Cardiac muscle cell (in vitro differentiated cells and primary cell): ENCODE measurements at places on chromosomes 2 and 18.
A peak's percentile ranks its signal among the peaks of the same experiment; 100 is the strongest.

DNA sequence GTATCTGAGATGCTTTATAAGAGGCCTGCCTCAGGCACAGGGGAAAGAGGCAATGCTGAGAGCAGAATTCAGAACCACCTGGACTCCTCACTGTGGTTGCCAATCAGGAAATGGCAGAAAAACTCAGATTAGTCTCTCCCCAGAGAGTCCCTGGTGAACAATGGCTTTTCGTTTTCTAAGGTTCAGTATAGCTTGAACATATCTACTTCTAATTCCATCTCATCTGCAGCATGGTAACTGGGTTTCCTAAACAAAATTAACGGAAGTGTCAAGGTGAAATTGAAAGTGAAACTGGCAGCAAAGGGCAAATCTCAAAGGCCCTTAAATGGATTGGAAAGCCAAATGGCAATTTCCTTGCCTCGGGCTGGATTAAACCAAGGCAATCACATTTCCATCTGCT lies 480.2 kb upstream of the ACVR2A start:
- DNase-seq: no peak

DNA sequence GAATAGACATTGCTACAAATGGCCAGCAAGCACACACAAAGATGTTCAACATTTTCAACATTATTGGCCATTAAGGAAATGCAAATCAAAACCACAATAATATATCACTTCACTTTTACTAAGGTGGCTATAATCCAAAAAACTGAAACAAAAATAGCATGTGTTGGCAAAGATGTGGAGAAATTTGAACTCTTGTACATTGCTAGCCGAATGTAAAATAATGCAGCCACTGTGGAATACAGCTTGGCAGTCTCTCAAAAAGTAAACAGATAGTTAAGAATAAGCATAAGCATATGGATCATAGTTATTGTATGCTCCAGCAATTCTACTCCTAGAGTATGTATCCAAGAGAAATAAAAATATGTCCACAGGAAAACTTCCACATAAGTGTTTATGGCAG lies 192.5 kb downstream of the EN1 start:
- DNase-seq: no peak

DNA sequence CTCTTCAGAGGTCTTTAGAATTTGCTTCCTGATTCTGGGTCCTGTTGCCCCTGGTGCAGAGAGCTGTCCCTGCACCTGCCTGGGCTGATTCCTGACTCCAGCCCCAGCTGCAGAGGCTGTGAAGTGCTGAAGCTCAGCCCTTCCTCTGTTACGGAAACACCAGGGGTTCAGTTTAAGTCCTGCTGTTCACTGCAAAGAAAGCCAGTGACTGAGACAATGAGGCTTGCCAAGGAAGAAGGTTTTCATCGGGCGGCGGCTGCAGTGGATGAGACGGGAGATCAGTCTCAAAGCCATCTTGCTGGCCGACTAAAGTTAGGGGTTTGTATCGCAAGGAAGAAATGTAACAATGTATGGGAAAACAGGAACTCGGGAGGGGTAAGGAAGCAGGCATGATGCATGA lies 142.4 kb upstream of the ZNF236 start:
- no peak for DNase-seq

DNA sequence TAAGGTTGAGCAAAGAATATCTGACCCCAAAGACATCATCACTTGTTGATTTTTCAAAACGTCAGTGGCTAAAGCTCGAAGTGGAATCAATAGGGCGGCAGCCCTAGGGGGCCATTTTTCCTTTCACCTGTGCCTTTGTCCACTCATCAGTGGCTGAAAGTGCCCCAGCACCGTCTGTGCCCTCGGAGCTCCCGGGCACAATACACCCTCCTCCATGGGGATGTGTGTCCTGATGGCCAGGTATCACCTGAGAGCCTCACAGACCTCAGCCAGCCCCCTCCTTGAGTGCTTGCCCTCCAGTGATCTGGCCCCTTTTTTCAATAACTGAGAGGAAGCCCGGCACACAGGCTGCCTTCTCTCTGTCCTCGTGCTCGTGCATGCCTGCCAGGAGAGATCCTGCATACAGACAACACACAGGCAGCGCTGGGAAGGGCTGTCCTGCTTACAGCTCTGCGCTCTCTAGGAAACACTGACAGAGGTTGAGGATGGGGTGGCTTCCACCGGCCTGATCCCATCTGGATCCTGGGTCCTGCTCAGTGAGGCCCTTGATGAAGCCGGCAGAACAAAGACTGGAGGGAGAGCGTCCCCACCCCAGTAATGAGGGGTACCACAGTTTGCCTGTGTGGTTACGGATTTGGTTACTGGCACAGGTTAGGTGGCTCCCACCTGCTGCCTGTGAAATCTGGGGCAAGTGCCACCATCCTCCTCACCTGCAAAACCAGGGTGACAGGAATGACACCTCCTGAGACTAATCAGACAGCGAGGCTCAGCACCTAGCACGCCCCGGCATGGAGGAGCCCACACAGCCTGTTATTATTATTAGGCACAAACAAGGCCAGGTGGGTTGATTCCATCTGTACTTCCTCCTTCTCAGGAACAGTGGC lies 197.5 kb upstream of the RAB6C start:
- DNase-seq: no peak

- peak; percentile 67 for DNase-seq
These were observed 43.8 kb upstream of the SCN9A start for GRCh38 chr2:166419616-166419934.

DNA sequence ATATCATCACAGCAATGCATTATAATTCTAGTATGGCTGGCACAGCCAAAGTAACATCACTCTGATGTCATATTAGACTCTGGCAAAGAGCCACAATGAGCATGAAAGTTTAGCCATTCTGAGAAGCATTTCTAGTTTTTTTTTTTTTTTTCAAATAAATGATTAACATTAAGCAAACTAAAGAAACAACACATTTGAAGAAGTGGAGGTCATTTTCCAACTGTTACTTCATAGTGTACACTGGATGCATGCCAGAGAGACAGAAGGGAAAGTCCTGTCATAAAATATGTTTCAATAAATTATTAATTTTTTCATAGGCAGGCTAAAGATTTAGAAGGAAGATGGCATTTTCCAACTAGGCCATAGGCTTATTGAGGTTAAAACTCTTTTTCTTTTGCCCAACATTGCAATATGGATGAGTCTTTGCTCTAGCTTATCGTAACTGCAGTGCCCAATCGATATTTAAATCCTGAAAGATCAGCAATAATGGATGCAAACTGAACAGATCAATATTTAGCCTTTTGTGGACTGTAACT lies 1630.4 kb upstream of the ACVR2A start:
- no peak for DNase-seq

DNA sequence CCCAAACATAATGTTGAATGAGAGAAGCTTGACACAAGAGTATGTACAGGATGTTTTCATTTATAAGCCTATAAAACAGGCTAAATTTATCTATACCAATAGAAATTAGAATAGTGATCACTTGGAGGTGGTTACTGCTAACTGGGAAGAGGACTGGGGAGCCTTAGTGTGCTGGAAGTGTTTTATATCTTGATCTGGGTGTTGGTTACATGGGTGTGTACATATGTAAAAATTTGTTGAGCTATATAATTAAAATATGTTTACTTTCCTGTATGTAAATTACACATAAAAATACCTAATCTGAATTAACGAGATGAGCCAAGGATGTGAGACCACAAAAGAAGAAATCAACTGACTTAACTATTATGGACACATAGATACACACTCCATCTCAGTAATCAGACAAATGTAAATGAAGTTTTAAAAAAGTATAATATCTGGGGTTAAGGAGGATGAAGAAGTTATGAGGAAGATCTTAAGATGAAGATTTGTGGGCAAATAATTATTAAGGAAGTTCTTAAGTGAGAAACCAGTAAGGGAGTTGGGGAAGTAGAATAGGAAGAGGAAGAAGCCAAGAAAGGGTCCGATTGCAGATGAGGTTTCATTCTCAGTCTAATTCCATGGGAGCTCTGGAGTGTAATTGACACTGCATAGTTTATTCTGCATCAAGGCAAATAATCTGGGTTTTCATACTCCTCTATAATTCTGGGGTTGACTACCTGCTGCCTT lies 32.3 kb upstream of the NABP1 start:
- DNase-seq: no peak

- DNase-seq: no peak
These were observed 4.6 kb downstream of the CHRNG start for GRCh38 chr2:232543928-232544631.

GRCh38 chr18:47709556-47709955 lies 220.9 kb downstream of the SMAD2 start:
- no peak for DNase-seq

DNA sequence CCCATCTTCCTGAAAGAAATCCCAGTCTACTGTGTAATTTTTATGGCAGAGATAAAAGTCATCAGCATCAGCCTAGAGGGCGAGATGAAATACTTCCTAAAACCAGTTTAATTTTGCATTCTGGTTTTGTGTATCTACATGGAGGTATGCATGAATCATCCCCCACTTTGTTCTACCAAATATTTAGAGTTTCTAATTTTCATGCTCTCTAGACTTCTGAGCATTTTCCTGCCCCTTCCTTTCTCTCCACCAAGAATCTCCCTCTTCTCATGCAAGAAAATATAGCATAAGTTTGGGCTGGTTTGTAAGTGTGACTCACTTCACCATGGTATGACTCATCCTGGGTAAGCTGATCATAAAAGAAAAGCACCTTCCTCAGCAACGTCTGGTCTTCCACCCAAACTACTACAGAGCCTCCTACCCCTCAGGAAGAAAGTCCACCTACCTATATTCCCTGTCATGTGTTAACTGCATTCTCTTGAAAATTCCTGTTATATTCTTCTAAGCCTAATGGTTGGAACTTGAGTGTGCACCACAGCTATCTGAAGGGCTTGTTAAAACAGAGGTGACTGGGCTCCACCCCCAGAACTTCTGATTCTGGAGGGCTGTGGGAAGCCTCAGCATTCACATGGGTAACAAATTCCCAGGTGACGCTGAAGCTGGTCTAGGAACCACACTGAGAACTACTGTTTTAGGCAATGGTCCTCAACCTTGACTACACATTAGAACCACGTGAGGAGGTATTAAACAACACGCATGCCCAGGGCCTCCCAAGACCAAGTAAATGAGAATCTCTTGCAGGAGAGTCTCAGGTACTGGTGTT lies 37.4 kb upstream of the RAPGEF4 start:
- DNase-seq: no peak

DNA sequence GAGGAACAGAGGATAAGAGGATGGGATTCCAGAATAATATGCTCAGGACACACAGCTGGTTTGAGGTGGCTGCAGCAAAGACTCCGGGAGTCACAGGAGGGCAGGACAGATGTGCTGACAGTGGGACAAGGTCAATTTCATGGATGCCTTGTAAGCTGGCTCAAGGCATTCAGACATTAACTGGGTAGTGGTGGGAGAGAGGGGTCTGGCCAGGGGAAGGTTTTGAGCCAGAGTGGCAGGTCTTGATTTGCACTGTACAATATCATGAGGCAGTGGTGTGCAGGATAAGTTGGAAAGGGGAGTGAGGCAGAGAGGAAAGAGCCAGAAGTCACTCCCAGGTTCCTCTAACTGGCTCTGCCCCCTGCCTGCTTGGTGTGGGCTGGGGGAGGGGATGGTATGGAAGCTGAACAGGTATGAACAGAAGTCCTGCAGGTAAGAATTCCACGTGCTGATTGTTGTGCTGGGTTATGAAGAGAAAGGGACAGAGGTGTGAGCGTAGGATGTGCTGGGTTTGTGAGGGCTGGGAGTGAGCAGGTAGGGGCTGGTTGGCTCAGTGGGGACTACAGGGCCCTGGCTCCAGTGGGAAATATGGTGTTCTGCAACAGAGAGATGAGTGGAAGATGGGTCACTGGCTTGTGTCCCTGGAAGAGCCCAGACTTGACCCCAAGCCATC lies 141.7 kb upstream of the COPS8 start:
- DNase-seq: no peak

DNA sequence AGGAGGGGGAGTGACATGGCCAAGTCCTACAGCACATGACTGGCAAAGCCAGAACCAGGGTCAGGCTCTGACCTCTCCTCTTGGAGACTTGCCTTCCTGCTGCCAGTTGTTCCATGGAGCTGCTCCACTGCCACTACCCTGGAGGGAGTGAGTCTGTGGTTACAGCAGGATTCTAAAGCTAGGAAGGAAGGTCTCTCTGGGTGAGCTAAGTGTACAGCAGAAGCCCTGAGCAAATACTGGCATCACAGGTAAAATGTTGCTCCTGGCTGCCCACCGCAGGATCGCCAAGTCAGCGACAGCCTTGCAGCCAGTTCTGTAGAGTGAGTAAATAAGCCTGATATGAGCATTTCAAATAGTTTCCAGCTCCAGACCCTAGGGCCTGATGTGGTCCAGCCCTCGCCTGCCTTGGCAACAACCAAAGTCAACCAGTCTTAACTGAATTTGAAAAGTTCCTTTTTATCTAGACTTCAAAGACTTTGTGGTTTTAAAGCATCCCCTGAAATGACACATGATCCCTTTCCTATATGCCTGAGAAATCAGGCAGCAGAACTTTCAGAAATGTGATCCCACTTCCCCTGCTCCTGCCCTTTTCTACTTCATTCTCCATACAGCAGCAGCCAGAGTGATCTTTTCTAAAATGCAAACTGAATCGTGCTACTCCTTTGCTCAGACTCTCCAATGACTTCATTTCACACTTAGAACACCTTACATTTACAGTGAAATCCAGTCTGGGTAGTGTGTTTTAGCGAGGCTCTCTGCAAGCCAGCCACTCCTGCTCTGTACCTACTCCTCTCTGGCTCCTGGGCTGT lies 114.3 kb downstream of the MGAT5 start:
- DNase-seq: peak; percentile 33

GRCh38 chr2:230968921-230969658 lies 26.8 kb upstream of the SPATA3 start:
- no peak for DNase-seq

DNA sequence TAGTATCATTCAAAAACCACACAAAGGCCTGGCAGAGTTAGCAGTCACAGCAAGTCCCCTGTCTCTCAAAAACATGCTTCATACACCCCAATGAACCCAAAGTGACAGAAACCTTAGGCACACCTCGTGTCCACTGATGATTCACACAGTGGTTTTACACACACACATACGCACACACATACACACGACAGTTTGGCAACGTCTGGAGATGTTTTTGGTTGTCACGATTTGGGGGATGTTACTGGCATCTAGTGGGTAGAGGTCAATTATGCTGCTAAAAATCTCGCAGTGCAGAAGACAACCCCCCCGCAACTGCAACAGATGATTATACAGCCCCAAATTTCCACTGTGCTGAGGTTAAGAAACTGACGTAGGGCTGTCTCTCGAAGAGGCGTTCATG lies 72.9 kb upstream of the PARD3B start:
- no peak for DNase-seq

- DNase-seq: no peak
These were observed 699.6 kb downstream of the NYAP2 start for GRCh38 chr2:226098861-226099745.

DNA sequence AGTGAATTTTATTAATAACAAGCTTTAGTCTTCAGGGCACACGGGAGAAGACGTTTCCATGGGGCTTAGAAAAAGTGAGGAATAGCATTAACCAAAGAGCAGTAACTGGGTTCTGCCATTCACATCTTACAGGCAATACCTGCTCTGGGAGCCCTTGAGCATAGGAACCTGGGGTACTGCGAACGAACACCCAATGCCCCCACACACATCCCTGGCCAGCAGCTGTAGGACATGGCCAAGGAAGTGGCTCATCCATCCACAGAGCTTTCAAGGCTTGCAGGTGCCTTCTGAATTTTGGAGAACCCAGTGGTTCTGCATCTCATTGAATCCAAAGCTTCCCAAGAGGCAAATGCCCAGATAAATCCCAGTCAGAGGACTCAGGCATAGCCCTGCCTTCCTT lies 152.2 kb downstream of the MYT1L start:
- no peak for DNase-seq
